Adipose tissue (tissue), 3 donors: ENCODE measurements at places on chromosomes 3 and 15. TPM values are rescaled to one million over a fixed set of nuclear protein-coding genes. Genes with fewer than 3 reads are reported as not detected.

Gene XCR1
- polyA plus RNA-seq = 0.06 TPM

Gene RABL3
- polyA plus RNA-seq = 6.3 TPM

Gene COL6A5
- polyA plus RNA-seq = not detected

Gene PP2D1
- polyA plus RNA-seq = not detected

Gene C3orf20
- not detected for polyA plus RNA-seq

Gene TGM5
- polyA plus RNA-seq = 0.06 TPM

Gene SLC12A1
- not detected for polyA plus RNA-seq

Gene GOLGA6D
- polyA plus RNA-seq = not detected

Gene ZNF592
- polyA plus RNA-seq = 6.6 TPM

Gene GOLGA8K
- polyA plus RNA-seq = 1.8 TPM

Gene KLHL6
- 1.2 TPM for polyA plus RNA-seq

Gene WDR48
- polyA plus RNA-seq = 15.0 TPM

Gene CHRM5
- 0.01 TPM for polyA plus RNA-seq
